Mesenteric fat pad (tissue), 1 donor: ENCODE measurements at places on chromosomes 2 and 18.

DNA sequence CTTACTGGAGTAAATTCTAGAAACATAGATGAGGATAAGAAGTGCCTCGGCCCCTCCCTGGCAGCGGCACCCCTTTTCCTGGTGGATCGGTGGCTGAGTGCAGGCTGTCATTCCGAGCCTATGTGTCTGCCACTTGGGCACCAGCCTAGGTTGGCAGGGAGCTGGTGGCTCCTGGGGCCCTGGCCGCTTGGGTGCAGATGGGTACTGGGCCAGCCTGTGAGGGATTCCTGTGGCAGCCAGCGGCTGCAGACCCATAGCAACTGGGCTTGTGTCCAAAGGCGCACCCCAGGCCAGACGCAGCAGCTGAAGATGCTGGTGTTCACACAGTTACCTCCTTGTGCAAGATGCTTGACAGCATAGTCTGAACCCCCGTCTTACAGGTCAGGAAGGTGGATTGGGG lies 2.8 kb downstream of the SNORC start:
- DNase-seq: no peak

GRCh38 chr2:41610501-41611190 lies 437.2 kb upstream of the PKDCC start:
- no peak for DNase-seq

- DNase-seq: no peak
Measured at GRCh38 chr2:60899892-60900249, 18.5 kb downstream of the REL start.

DNA sequence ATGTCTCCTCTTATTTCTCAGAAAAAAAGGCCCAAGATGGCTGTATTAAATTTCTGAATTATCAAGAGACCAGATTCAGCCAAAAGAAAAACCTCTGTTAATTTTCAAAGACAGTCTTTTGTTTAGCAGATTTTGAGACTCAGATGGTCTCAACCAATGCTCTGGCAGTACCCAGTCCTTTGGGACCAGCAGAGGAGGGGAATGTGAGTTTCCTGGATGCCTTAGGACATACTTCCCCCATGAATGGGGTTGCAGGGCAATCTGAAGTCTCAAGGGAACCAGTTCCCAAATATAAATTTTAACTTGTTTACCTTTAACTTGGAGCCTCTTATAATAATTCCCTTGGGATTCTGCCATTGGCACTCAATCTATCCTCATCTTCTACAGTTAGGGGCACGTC lies 107.8 kb upstream of the ZNF521 start:
- no peak for DNase-seq

DNA sequence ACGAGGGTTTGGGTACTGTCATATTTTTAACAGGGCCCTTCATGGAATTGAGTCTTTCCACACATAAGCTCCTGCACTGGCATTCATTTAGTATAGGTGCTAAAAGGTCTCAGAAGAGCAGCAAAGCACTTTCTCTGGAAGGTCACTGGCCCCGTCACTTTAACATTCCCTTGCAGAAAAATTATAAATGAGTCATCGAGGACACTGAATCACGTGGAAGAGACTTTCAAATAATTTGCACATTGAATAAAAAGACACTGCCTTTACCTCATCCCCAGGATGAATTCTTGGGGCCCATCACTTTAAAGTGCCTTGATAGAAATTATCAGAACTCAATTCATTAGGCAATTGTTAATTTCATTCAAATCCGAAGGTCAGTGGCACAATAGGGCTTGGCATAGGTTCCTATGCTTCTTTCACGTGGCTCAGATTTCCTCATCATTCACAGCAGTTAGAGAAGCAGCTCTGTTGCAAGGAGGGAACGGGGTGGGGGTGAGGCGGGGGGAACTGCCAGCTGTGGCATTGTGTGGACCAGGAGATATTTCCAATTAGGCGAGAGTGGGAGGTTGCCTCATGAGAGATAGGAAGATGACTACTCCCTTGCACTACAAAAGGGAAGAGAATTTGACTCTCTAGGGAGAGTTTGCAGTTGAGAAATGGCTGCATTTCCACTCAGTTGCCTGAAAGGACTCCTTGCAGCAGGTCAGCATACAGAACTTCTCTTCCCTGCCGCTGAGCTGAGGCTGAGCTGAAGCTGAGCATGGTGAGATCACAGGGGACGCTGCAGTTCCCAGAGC lies 86.3 kb upstream of the NPAS2 start:
- peak; percentile 59 for DNase-seq

DNA sequence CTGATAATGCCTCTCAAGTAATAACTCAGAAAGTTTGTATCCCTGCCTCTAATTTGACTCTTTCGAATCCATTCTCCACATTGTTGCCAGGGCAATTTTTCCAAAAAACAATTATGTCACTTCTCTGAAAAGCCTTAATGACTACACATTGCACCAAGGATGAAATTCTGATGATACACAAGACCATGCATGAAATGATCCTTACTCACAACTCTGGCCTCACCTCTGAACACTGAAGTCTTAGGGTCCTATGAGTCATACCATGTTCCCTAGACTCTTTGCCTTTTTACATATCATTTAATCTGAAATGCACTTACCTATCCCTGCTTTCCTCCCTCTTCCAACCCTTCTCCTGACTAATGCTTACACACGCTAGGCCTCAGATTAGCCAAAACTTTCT lies 51.0 kb downstream of the WDPCP start:
- DNase-seq: no peak

GRCh38 chr2:128753321-128753720 lies 434.7 kb upstream of the HS6ST1 start:
- no peak for DNase-seq

DNA sequence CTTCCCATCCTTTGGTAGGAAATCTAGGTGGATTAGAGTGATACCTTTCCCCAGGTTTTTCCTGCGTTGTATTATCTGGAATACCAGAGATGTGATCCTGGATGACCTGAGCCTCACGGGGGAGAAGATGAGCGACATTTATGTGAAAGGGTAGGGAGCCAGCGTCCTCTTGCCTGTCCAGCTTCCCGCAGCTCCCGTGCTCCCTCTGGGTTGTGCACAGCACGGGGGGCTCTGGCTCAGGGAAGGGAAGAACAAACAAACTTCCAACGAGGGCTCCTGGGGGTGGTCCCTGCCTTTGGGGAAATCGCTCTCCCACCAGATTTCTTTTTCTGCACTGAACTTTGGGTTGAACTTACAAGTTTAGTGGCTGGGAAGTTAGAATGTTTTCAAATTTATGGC lies 215.7 kb downstream of the DYSF start:
- DNase-seq: no peak

DNA sequence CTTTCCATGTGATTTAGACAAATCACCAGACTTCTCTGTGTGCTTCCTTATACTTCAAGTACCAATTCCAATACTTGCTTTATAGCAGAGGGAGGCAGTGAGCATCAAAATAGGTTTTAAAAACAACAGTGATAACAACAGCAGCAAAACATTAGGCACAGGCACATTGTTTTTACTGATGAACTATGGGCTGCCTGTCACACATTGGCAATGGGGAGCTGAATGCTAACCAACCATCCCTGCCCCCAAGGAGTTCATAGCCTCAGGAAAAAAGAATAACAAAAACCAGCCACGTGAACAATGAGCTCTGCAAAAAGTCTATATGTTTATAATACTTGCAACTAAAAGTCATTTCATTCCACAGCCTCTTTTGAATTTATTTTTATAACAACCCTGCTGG lies 287.9 kb upstream of the TRIB2 start:
- DNase-seq: no peak

DNA sequence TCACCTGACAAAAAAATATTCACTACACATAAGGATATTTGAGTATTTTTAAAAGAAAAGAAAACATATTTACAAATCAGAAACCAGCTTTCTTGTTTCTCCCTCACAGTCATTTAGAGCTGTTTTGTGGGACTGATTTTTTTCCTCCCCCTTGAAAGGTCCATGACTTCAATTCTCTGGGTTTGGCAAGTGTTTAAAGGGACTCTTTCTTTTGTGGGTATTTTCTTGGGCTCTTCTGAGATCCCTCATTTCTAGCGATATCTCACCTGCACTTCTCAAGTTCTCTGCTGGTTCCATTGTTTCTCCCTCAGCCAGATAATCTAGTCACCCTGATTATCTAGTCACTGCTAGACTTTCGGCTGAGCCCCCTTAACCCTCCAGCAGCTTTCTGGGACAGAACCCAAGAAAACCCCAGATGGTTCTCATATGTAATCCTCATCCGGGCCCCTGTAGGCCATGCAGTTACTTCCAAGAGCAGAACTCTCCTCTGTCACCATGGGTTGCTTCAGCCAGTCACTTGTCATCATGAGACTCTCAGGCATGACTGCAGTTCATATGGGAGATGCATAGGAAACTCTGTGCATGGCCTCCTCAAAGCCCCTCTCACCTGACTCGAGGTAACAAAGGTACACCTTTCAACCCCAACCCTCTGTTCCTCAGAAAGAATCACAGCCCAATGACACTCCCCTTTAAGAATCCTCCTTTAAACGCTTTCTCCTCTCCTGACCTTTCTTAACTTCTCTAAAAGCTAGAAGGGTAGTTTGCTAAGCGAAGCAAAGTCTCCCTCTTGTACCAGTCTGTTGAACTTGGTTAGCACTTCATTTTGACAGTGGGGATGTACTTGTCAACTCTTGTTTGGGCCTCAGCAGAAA lies 36.7 kb upstream of the ITGA4 start:
- DNase-seq: no peak

DNA sequence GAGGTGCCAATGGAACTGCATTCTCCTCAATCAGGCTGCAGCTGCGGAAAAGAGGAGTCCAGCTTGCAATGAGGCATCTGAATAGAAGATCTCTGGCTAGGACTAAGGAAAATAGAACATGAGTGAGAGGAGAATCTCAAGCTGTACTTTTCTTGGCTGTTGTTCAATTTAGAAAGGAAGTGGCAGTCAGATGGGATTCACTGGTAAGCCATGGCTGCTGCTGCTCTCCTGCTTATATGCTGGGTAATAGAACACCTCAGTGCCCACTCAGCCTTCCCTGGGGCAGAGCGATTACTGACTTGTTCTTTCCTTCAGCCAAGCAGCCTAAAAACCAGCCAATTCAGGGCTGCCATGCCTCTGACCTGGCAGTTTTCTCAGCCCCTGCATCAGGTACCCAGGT lies 17.6 kb upstream of the CHST9 start:
- DNase-seq: no peak

- DNase-seq: peak; percentile 85
Measured at GRCh38 chr2:3293221-3293620, 84.4 kb downstream of the EIPR1 start.

GRCh38 chr2:3449086-3449485 lies 69.6 kb downstream of the TRAPPC12 start:
- no peak for DNase-seq

DNA sequence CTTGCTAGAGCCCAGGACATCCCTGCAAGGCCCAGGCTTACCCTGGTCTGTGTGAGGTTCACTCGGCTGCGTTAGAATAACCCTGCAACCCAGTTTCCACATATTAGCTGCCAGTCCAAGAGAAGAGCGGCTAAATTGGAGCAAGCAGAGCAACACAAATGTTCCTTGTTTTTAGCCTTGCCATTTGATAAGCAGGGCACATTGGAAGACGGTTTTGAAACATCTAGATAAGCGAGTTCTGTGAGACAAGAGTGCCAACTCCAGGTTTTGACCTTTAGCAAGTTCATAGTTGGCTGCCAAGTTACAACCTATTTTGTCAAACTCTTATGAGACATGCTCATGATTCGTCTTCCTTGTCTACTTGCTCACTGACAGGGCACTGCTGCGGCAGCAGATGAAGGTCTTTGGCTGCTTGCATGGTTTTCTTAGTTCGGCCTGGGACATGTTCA lies 23.5 kb downstream of the DPP4 start:
- DNase-seq: no peak
